ENCODE measurements at places on chromosomes 11 and 22.
A peak's percentile ranks its signal among the peaks of the same experiment; 100 is the strongest.

DNA sequence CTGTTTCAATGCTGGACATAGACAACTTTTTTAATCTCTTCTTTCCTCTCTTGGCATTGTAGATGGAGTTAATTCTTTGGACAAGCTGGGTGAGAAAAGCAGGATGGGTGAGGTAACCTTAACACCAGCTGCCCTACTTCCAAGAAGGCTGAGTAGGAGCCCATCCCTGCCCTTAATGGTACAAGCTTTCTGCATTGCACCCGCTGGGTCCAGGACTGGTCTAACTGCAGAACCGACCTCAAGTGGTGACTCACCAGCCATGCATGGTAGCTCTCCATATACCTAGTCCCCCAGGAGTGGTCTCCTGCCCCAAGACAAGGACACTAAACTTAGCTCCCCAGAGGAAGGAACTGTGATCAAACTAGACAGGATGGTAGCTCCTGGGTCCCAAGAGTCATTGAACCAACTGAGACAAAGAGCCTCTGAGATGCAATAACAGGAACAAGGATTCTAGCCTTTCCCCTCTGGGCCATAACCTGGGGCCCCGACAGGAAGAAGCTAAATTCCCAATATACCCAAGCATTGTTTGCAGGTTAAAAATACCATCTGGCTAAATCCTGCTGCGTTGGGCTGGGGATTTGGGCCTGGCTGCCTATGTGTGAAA is 32.1 kb downstream of the RPL27A start:
- no peak for DNase-seq

GRCh38 chr11:2368851-2369180 is 8.3 kb upstream of the CD81 start:
- no peak for DNase-seq

DNA sequence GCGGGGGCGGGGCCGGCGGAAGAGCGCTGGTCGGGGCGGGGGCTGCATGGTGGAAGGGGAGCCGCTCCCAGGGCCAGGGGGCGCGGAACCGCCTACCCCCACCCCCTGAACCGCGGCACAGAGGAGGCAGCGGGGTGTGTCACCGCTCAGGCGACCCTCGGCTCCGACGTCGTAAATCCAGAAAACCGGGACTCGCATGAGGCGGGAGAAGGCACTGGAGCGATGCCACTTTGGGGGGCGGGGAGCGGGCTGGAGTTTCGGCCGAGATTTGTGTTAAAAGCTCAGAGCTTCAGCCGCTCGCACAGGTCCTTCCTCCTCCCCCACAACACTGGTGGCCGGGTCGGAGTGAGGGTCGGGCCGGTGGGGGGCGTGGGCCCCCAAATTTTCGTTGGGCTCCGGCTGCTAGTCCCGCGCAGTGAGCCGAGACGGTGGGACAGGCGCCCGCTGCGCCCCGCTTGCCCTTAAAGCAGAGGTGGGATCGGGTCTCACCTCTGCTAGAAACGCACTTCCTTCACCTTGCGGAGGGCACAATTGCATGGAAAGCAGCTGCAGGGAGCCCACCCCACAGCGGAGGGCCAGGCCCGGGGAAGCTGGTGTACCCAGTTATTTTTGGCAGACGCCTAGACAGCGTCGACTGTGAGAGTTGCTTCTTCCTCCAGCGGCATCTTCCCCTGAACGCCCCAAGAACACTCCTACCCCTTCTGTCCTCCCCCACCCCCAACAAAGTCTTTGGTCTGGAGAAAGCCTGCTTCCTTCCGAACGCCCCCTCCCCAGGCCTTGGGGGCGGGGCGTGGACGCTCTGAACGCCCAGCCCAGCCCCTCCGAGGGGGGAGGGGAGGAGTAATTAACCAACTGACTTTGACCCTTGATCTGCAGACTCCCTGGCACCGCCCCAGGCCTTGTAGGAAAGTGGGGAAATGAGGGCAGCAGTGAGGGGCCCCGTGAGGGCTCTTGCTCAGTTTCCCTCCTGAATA is 1.1 kb downstream of the OVOL1 start:
- no peak for DNase-seq

DNA sequence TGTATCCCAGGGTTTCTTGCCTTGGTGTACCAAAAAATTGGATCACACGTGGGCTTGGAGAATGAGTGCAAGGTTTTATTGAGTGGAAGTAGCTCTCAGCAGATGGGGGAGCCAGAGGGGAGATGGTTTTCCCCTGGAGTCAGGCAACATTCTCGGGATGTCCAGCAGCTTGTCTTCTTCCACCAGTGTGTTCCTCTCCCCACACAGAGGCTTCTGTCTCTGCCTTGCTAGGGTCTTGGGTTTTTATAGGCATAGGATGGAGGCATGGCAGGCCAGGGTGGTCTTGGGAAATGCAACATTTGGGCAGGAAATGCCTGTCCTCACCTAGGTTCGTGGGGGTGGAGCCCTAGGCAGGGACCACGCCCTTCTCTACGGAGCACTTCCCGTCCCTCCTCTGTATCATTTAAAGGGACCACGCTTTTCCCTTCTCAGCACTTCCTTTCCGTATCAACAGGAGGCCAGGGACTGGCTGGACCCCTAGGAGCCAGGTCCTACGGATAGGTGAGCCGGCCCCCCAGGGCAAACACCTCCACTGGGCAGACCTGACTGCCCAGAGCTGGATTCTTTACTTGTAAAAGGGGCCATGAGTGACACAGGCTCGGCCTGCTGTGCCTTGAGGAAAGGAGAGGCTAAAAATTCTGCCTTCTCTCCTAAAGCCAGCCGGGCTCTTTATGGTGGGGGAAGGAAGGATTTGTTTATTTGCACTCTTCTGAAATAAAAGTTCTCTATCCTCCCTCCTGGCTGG is 55.3 kb upstream of the CCDC188 start:
- DNase-seq: peak; percentile 66

GRCh38 chr11:44452827-44453572 is 112.5 kb upstream of the CD82 start:
- no peak for DNase-seq

- no peak for DNase-seq
Measured at GRCh38 chr11:45258982-45259530, 27.1 kb downstream of the SYT13 start.

GRCh38 chr22:33932997-33933396 is 12.7 kb upstream of the LARGE1 start:
- no peak for DNase-seq

GRCh38 chr11:87239001-87239400 is 201.3 kb downstream of the TMEM135 start:
- no peak for DNase-seq

- DNase-seq: no peak
Measured at GRCh38 chr11:64164392-64165312, 1.3 kb downstream of the MACROD1 start.

GRCh38 chr11:21494946-21495345 is 697.9 kb upstream of the ANO5 start:
- DNase-seq: no peak

DNA sequence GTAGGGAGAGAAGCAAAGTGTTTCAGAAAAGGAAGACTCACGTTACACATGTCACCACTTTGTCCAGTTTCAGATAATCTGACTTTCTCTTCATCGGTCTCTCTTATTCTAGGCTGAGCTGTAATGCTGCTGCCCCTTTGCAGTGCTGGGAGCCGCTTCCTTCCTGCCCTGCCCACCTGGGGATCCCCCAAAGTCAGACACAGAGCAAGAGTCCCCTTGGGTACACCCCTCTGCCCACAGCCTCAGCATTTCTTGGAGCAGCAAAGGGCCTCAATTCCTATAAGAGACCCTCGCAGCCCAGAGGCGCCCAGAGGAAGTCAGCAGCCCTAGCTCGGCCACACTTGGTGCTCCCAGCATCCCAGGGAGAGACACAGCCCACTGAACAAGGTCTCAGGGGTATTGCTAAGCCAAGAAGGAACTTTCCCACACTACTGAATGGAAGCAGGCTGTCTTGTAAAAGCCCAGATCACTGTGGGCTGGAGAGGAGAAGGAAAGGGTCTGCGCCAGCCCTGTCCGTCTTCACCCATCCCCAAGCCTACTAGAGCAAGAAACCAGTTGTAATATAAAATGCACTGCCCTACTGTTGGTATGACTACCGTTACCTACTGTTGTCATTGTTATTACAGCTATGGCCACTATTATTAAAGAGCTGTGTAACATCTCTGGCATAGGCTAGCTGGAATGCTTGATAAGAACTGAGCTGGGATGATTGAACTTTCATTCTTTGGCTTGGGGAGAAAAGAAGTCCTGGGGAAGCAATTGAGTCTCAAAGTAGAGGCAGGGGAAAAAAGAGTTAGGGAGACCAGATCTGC is 31.2 kb upstream of the SMIM35 start:
- DNase-seq: no peak

- no peak for DNase-seq
Measured at GRCh38 chr11:75313513-75314272, 37.8 kb downstream of the ARRB1 start.

GRCh38 chr22:39947220-39948216 is 12.7 kb upstream of the TMA7B start:
- DNase-seq: no peak
